ENCODE measurements at places on chromosomes 2 and 18.

- no peak for DNase-seq
Measured at GRCh38 chr2:86185517-86186212, 9.6 kb downstream of the IMMT start.

- DNase-seq = no peak
Measured at GRCh38 chr2:196566961-196567666, 72.4 kb upstream of the CCDC150 start.

GRCh38 chr2:145043399-145043834 is 523.5 kb upstream of the ZEB2 start:
- DNase-seq = peak; percentile 13

DNA sequence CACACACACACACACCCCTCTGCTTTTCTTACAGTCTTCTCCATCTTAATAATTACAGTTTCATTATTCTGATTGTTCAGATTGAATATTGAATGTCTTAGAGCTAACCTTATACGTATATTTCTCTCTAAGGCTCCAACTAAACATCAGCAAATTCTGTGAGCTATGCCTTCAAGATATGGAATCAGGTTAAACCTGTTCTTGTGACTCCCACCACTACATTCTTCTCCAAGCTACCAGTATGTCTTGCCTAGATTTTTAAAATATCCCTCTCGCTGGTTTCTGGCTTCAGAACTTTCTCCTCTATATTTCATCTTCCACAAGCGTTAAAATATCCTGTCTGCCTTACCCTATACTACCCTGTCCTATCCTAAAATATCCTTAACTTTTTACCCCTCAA is 1346.4 kb upstream of the CDH2 start:
- DNase-seq = no peak

DNA sequence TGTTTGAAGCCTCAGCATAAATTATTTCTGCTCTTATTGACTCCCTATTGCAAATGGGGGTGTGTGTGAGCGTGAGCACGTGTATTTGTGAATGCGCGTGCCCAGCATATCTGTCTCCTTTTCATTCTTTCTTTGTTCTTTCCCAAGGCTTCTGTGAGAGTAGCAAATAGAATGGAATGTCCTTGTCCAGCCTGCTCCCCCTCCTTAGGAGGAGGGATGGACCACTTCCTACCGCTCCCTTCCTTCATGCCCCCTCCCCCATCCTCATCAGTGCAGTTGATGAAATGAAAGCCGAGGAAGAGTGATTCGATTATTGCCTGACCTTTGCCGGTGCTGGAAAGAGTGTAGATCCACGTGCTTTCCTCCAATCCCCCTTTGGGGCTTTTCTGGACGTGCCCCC is 102.0 kb downstream of the CPO start:
- no peak for DNase-seq

DNA sequence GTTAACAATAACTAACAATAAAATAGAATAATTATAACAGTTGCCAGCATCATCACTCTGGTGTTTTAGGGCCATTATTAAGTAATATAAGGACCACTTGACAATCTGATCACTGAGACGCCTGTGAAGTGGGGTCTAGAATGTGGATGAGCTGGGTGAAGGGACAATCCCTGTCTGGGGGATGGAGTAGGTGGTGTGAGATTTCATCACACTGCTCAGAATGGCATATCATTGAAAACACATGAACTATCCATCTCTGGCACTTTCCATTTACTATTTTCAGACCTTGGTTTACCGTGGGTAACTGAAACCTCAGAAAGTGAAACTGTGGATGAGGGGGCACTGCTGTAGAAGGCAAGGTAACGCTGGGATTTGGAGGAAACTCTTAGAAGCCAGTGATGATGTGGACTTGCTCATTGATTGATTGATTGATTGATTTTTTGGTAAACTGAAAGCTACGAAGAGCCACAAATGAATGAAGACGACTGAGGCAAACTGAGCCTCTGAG is 204.4 kb upstream of the TWIST2 start:
- no peak for DNase-seq

DNA sequence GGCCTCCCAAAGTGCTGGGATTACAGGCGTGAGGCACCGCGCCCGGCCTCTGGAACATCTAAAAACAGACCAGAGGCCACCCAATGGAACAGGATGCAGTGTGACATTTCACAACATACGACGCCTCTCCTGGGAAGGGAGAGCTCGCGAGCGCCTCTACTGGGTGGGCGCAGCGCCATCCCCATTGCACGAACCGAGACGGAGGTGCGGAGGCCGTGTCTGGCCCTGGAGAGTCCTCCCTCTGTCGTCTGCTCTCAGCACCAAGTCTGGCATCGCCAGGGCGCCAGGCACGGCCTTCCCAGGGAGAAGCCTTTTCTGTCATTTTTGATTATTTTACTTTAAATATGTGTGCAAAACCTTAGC is 9.4 kb upstream of the GBX2 start:
- no peak for DNase-seq

DNA sequence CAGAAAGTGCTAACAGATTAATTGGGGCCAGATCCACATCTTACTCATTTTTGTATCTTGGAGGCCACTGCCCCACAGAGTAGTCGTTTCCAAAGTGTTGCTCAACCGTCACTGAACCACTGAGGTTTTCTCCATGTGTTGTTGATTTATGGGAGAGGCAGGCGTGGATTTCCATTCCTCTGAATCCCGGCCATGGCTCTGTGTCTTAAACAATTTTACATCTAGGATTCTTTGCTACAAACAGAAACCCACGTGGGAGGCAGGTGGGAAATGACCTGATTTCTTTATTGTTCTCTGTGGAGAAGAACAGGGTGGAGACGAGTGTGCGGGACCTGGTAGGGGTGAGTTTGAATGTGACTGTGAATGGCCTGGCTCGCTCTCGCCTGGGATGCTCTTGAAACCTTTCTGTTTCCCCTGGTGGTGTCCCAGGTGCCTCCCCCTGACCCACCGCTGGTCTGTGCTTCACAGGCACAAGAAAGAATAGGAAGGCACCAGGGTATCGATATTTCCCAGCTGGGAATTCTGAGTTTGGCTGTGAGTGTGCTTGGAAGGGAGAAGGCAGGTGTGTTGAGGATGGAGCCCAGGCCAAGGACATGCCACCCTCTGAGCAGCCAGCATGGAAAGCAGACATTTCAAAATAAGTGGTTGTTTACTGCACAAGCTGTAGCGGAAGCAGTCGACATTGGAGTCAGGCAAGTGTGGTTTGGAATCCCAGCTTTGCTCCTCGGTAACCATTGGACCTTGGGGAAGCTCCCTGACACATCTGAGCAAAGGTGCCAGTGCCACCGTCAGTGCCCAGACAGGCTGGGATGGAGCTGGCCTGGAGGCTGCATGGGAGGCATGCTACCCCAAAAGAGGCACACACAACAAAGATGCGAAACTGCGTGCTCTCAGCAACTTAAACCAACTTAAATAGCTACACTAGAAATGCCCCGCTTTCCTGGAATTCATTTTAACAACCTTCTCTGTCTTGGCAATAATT is 50.0 kb downstream of the LPIN1 start:
- DNase-seq = no peak

DNA sequence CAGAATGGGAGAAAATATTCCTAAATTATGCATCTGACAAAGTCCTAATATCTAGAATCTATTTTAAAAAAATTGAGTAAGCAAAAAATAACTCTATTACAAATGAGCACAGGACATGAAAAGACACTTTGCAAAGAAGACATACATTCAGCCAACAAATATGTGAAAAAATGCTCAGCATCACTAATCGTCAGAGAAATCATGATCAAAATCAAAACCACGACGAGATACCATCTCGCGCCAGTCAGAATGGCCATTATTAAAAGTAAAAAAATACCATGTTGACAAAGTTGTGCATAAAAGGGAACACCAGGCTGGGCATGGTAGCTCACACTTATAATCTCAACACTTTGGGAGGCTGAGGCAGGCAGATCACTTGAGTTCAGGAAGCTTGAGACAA is 63.5 kb downstream of the EVA1A start:
- no peak for DNase-seq

GRCh38 chr2:235614900-235615712 is 121.3 kb downstream of the AGAP1 start:
- DNase-seq = no peak

DNA sequence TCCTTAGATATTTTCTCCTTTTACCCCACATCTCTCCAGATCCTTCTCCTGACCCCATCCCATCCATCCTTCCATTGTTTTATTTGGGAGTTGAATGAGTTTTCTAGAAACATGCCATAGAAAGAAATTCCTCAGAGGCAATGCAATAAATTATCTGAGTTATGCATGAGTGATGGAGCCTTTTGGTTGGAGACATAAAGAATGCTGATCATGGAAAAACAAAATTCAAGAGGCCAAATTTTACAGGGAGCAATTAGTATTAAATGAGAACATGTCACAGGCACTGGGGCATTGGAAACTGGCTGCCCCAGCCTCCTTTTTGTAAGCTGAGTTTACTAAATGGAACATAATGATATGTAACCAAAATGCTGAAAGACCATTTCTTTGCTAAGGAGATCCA is 74.2 kb upstream of the LCLAT1 start:
- DNase-seq = no peak

DNA sequence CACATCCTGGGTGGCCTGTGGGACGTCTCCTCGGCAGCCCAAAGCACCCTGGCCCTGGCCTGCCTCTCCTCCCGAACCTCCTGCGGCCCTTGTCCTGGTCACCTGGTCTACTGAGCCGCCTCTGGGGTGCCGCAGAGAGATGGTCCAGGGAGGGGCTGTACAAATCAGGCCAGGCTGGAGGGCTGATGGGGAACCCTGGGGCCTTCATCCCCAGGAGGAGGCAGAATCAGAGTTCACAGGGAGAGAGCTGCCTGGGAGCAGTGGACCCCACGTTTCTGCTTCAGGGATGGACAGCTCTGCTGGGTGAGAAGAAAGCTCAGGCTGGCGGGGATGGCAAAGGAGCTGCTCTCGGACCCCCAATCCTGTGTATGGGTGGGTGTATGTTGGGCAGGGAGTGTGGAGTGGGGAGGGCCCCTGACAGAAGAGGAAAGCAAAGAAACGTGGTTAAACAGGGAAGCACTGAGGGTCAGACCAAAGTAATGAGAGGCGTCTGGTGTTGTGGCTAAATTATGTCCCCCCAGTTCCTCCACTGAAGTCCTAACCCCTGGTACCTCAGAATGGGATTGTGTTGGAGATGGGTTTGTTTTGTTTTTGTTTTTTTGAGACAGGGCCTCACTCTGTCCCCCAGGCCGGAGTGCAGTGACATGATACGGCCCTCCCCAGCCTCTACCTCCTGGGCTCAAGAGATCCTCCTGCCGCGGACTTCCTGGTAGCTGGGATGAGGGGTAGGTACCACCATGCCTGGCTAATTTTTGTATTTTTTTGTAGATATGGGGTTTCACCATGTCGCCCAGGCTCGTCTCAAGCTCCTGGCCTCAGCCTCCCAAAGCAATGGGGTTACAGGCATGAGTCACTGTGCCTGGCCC is 73.4 kb upstream of the SMAD7 start:
- DNase-seq = no peak

DNA sequence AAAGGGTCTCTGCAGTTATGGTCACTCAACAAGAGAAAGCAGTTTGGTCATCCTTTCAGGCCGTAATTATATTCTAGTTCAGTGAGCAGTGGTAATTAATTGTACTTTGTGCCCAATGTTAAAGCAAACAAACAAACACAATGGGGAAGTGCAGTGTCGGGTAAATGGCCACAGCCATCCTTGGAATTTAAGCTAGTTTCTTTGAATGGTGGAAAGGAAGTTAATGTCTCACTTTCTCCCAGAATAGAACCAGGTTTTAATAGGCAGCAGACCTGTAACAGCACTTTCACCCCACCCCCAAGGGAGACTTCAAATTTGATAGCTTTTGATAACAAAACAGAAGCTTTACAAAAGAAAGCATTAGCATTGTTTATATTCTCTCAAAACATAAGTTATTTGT is 20.0 kb upstream of the ITGAV start:
- no peak for DNase-seq

DNA sequence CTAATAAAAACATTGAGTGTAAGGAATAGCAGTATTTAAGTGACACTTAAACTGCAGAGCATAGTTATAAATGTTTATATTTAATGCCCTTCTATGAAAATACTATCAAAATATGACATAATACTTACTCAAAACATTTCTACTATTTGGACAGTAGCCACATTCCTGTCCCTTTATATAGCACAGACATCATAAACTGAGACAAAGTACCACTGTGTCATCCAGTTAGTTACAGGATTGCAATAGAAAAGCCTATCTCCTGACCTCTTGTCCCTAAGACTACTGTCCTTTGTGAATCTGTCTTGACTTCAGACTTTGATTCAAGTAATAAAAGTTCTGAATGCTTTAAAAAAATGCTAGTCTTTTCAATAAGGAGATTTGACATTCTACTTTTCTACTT is 1528.5 kb upstream of the NXPH2 start:
- DNase-seq = no peak

DNA sequence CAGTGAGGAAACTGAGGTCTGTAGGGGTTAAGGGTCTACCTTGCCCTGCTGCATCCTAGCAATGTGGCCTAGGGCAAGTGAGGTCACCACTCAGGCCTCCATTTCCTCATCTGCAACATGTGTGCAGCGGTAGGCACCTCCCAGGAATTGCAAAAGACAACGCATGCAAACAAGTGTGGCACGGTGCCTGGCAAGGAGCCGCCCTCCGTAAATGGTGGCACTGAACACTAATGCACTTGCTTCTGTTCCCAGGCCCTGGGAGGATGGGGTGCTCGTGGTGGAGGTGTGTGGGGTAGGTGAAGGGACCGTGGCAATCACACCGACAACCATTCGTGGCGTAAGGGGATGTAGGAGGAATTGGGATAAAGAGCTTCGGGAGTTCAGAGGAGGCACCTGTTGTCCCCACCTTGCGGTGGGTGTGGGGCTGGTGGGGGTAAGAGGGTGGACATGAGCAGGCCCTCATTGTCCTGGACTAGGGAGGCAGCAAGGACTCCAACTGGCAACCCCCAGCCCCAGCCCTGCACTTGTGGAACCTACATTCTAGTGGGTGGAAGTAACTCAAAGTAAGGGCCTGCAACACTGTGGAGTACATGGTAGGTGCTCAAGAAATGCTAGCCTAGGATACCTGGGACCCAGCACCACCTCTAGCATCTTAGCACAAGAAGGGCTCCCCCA is 26.0 kb downstream of the ATOH8 start:
- peak; percentile 69 for DNase-seq

DNA sequence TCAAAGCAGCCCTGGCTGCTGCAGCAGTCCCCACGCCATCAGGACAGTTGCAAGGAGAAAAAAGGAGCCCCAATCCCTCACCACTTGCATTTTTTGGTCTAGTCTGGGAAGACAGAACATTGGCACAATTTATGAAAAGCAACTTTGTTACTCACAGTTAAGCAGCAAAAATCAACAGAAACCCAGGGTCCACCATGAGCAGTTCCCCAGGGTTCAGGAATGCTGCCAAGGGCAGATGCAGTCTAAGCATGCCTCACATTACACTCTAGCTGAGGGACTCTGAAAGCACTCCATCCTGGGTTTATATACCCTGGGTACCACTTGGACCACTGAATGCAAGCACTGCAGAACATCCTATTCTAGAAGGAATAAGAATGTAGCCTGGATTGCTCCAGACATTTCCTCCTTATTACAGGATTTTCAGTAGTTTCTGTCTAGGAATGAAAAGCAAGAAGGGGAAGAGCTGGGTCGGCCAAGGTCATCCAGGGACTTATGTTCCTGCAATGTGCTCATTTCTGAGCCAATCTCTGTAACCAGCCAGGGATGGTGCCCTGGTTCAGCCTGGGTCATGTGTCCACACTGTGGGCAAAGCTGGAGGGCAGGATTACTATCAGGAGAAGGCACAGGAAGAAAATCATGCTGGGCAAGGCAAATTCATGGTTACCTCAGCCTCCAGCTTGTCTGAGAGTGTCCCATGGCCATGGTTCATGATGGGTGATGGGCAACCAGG is 19.5 kb upstream of the TMEM163 start:
- DNase-seq = peak; percentile 86

GRCh38 chr2:61257446-61257845 is 95.5 kb downstream of the C2orf74 start:
- no peak for DNase-seq
